EL (cell line): ENCODE measurements at places on chromosomes 7 and 10.

DNA sequence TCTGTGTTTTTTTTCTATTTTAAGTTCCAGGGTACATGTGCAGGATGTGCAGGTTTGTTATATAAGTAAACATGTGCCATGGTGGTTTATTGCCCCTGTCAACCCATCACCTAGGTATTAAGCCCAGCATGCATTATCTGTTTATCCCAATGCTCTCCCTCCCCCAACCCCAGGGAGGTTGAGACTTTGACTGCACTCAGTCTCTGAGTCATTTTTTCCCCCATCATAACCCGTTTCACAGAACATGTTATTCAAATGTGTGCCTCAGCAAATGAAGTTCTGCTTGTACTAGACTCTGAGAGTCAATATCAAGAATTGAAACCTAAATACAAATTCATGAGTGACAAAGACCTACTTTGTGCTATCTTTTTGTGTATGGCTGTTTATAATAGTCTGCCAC lies 70.0 kb upstream of the CYP26C1 start:
- DNase-seq = peak; percentile 5

DNA sequence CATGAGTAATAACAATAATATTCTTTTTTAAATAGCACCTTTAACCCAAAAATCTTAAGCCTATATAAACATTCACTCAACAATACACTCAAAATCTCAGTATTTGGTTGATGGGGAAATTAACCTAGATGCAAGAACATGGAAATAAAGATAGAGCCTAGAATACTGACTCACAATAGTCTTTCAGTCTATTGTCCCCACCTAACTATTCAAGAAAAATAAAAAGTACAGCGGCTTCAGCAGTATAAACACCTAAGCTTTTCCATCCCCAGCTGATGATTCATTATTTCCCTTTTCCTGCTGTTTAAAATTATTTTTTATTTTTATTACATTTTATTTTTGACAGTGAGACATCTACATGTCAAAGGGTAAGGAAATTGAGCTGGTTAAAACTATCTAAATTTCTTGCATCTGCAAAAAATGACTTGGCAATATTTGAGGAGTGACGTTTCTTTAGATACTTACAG lies 201.4 kb downstream of the FZD1 start:
- DNase-seq = no peak

DNA sequence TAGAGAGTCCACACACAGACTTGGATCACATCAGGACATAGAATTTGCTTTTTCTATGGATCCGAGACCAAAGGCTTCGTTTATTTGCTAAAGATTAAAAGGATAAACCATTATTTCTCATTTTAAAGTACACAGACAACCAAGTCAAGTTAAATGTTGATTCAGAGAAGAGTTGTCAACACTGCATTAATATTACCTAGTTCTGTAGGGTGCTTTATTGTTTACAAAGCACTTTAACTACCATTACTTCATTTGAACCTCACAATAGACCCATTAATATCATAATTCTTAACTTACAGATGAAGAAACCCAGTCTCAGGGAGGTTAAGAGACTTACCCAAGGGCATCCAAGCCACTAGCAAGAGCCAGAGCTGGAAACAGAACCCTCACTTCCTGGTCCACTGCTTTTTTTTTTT lies 43.2 kb upstream of the GSAP start:
- DNase-seq = no peak

GRCh38 chr7:28207486-28208158 lies 27.0 kb upstream of the JAZF1 start:
- no peak for DNase-seq

- DNase-seq = no peak
These were observed 14.9 kb downstream of the SMURF1 start for GRCh38 chr7:99129001-99129400.

DNA sequence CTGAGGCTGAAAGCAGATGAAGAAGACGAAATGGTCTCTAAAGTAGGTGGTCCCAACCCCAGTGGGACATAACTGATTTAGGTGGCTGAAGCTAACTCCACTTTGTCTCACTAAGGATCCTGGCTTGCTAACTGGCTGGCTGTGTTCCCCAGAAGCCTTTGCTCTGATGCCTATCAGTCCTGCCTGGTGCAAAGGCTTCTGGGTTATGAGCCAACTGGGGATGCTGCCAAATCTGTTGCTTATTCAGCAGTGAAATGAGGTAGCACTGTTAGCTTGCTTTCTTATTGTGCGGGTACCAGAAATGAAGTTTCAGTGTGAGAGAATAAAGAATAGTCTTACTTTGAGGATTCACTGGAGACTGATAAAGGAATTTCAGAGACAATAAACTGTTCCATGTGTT lies 18.1 kb downstream of the PRKG1 start:
- peak; percentile 17 for DNase-seq
